ENCODE measurements at places on chromosomes 2 and 18.

DNA sequence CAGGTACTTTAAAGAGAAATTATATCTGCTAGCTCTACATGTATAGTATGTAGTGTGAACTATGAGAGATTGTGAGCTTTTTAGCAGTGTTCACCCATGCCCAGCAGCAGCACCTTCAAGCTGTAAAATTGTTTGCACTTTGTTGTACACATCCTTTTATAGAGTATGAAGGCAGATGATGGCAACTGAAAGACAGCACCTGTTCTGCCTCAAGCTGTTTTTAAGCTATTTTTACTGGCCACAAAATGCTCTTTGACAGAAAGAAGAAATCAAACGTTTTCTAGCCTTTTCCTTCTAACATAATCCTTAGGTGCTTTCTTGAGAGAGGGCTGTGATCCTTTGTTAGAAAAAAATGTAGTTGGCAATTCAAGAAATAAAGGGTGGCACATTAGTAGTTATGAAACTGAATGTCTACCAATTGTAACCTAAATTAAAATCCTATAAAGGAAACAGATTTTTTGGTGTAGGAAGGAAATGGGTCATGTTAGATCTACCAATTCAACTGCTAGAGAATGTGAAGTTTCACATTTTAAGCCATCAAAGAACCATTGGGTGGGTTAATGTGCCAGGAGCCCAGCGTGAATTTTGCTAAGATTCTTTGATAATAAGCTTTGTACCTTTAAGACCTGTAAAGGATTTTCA, 59.5 kb downstream of the R3HDM1 start:
- DNase-seq, result no peak

- no peak for DNase-seq
These were observed 174.0 kb downstream of the ASB1 start for GRCh38 chr2:238600506-238601432.

- no peak for DNase-seq
These were observed 33.4 kb downstream of the UGP2 start for GRCh38 chr2:63875131-63875527.

DNA sequence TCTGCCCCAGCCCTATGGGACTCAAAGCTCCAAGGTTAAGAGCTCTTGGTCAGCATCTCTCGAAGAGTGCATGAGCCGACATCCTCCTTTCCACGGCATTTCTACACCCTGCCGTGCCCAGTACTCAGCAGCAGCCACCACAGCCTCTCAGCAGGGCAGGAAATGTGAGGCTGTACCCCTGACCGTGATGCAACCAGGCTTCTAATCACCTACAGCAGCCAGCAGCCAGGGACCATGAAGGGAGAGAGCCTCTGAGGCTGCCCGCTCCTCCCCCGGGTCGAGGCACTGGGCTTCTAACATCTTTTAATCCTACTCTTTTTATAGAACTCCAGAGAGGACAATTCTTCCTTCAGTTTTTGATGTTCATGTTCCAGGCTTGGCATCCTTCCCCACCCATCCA, 6.5 kb downstream of the CYS1 start:
- DNase-seq, result no peak

DNA sequence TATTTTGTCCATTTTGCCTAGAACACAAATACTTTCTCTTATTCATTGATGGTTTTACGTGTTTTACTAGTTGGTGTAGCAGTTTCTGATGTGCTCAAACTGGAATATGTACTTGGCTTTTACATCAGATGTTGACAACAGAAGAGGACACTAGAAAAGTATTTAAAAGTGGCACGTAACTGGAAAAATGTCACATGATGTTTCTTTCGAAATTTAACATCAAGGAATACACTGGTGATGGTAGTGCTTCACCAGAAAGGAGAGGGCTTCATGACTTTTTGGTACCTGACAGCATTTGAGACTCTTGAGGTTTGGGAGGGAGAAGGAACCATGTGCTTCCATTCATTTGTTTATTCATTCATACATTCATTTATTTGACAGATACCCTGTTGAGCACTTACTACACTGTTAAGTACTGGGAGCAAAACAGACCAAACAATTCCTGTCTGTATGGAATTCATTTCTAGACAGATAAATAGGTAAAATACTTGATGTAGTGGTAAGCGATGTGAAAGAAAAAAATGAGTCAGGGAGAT, 1.5 kb downstream of the GIGYF2 start:
- no peak for DNase-seq

GRCh38 chr18:59576541-59577385, 120.5 kb downstream of the CCBE1 start:
- no peak for DNase-seq
